ENCODE measurements at places on chromosomes 16 and 17.

GRCh38 chr17:59845595-59846393 lies 46.9 kb downstream of the TUBD1 start:
- DNase-seq, result peak; percentile 72

DNA sequence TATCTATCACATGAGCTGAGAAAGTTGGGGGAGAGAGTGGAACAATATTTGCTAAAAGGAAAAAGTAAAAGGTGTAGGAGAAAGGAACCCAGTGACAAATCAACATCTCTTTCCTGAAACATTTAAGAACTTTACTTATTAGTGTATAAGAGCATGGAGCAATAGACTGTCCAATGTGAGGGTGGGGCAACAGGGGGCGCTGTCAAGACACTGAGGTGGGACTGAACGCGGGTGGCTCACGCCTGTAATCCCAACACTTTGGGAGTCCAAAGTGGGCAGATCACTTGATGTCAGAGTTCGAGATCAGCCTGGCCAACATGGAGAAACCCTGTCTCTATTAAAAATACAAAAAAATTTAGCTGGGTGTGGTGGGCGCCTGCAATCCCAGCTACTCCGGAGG lies 21.2 kb downstream of the PCTP start:
- no peak for DNase-seq

DNA sequence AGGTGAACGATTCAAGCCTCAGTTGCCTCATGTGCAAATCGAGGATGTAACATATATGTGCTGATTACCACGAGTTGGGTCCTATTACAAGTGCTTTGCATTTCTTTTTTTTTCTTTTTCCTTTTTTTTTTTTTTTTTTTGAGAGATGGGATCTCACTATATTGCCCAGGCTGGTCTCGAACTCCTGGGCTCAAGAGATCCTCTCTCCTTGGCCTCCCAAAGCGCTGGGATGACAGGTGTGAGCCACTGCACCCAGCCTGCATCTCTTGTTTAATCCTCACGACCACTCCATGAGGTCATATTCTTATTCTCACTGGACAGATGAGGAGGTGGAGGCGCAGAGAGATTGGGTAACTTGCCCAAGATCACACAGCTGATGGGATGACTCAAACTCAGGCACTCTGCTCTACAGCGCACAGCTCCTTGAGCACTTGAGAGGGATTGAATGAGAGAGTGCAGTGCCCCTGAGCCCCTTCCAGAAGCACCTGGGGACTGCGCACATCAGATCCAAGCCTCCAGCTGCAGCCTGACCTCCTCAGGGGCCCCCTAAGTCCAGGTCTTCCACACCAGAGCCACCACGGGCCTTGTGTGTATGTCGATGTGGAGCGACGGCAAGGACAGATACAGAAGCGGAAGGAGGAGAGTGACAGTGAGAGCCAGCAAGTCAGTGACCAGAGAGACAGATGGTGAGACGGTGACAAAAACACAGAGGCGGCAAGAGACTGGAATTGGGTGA lies 4.9 kb downstream of the STX1B start:
- no peak for DNase-seq

- no peak for DNase-seq
Measured at GRCh38 chr16:84570739-84571403, 47.0 kb downstream of the COTL1 start.

- no peak for DNase-seq
Measured at GRCh38 chr17:75895370-75896155, 1.2 kb downstream of the TRIM65 start.

- peak; percentile 62 for DNase-seq
Measured at GRCh38 chr16:53457670-53458069, 23.4 kb downstream of the RBL2 start.

DNA sequence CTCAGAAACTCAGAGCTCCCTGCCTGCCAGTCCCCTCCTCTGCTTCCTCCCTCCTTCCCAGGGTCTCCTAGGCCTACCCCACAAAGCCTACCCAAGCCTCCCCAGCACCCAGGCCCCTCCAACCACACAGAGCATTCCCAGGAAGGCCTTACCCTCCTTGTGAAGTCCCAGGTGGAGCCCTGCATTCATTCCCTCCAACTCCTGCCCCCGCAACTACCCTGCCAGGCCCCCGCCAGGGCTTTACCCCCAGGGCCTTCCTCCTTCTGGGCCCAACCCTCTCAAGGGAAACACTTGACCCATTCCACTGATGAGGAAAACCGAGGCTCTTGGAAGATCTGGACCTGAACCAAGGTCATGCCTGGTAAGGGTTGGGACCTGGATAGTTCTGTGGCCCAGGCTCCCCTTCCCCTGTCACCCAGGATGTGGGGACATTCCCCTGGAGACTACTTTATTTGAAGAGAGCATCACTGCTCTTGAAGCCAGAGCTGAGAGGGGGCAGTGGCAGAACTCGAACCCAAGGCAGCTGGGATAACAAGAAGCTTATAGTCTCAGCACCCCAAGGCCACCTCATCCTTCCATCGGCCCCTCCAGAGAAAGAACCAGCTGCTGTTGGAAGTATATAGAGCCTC lies 12.5 kb downstream of the PLLP start:
- DNase-seq, result no peak

DNA sequence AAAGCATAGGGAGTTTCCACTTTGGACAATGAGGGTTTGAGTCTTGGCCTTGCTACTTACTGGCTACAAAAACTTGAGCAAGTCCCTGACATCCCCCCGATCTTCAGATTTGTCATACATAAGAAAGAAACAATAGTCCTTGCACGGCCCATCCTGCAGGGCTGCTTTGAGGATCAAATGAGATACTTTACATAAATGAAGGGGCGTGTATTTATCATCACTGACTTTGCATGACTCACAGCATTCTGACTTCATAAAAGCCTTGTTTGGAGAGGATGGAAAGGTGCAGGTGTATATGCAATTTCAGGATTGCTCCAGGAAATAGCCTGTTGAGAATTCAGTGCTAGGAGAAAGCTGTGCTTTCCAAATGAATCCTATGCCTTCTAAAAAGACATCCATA lies 465.0 kb upstream of the MAF start:
- peak; percentile 16 for DNase-seq

DNA sequence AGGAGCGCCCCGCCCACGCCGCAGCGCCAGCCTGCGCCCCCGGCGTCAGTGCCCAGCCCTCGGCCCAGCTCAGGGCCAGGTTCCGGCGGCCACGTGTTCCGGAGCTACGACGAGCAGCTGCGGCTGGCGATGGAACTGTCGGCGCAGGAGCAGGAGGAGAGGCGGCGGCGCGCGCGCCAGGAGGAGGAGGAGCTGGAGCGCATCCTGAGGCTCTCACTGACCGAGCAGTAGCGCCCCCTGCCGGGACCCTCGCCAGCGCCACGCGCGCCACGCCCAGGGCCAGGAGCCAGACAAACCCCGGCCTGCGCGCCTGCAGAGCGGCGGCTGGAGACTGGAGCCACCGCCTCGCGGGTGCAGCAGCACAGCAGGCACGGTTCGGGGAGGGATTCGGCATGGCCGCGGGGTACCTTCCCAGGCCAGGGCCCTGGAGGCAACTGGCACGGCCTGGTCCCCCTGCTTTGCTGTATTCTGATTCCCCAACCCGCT lies 9.3 kb downstream of the CORO6 start:
- no peak for DNase-seq

DNA sequence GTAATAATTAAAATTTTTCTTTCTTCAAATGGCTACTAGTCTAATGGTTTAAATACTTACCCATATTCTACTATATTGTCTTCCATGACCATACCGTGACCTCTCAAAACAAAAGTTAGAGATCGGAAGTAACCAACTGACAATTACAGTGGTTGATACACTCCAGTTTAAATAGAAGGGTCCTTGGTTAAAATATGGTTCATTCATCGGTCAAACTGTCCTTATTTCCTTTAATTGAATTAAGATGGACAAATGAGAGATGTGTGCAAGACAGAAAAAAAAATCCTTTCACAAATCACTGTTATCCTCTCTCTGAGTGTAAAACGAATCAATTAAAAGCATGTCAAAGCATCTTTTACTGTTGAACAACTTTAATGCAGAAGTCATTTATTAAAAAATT lies 214.3 kb upstream of the TBX2 start:
- DNase-seq, result no peak

- DNase-seq, result no peak
Measured at GRCh38 chr17:73437826-73438225, 126.0 kb upstream of the CDC42EP4 start.

DNA sequence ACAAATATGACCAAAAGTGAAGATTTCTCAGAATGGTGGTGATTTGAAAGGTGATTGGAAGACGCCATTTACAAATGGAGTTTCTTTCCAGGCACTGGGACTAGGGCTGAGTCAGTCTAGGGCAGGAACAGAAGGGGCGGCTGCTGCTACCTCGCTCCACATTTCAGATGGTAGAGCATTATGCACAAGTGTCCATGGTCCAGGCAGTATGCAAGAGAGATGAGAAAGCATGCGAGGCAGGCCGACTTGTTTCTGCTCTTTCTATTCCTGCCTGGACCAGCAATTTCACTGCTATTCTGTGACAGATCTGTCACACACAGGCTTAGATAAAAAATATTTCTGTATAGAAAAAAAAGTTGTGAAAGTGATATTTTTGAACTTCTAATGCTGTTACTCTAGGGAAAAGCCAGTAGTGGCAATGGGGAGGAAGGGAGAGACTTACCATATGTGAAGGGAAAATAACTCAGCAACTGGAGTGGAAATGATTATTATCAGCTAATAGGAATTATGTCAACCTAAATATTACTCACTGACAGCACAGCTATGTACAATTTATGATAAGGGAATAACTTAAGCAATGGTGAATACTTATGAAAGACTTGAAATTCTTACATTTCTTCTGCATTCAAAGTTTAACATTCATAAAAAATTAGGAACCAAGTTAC lies 134.7 kb upstream of the NETO2 start:
- no peak for DNase-seq

DNA sequence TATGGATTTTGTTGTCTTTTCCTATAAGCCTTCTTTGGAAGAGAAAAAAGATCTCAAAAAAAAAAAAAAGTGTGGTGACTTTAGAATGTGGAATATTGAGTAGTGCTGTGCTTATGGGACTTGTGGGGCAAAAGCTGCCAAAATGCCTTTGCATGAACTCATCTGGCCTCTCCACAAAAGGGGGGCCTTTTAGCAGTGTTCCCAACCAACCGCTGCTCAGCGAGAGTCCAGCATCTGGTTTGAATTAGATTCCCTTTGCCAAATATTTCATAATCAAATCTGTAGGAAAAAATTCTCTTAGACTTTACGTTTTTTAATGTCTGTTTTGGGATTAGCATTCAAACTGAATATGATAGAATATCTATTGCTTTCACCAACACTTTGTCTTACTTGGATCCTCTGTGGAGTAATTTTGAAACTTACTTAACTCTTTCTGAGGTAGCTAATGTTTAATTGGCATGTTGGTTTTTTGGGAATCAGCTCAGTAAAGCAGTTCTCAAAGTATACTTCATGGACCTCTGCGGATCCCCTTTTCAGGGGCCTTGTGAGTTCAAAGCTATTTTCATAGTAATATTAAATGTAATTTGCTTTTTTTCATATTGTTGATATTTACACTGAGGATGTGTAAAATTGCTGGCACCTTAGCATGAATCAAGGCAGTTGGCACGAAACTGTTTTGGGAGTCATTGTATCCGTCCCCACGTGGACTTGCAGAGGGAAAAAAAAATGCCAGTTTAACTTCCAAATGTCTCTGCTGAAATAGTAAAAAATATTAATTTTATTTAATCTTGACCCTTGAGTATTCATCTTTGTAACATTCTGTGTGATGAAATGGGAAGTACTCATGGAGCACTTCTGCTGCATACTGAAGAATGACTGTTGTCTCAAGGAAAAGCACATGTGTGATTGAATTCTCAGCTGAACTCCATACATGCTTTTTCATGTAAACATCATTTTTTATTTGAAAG lies 34.7 kb upstream of the VPS4A start:
- DNase-seq, result no peak

DNA sequence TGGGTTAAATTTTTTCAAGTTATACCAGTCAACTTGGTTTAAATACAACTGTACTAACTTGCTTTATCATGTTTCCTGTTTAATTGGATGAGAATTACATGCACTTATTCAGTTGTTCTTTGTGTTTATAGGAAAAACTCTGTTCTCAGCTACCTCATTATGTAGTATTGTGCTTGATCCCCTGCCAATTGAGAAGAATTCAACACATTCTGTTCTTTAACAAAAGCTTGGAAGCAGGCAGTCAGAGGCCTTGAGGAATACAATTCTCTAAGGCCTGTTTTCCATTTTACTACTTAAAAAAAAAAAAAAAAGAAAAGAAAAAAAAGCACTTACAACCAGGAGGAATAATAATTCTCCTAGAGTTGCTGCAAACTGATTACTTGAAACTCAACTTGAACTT lies 60.6 kb upstream of the CMIP start:
- no peak for DNase-seq

GRCh38 chr16:50151322-50151721 lies 1.8 kb upstream of the TENT4B start:
- no peak for DNase-seq

- DNase-seq, result no peak
Measured at GRCh38 chr17:60665602-60666001, 12.0 kb upstream of the BCAS3 start.

- DNase-seq, result no peak
Measured at GRCh38 chr16:58884141-58884540, 150.0 kb upstream of the GOT2 start.

GRCh38 chr17:45948498-45948880 lies 50.6 kb upstream of the STH start:
- no peak for DNase-seq

- DNase-seq, result no peak
Measured at GRCh38 chr17:45729294-45729907, 54.7 kb upstream of the CRHR1 start.

GRCh38 chr17:29049541-29050145 lies 6.7 kb downstream of the PIPOX start:
- DNase-seq, result no peak

DNA sequence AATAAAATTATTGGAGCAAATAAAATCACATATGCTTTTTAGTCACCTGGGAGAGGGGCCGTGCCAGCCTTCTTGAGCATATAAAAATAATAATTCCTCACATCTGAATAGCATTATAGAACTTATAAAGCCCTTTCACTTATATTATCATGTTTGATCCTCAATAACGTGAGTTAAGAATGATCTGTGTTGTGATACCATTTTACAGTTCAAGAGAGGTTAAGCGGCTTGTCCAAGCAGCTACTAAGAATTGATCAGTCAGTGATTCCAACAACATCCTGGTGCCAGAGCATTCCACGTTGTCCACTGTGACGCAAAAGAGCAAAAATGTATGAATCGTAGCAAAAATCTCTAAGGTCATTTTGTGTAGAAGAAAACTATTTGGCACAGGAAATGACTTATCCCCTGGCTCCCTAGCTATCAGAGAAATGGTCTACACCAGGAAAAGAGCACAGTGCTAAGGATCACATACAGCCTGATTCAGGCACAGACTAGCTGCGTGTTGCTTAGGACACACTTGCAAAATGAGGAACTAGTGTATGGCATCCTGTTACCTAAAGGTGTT lies 33.0 kb downstream of the ANKFN1 start:
- DNase-seq, result peak; percentile 89

- DNase-seq, result no peak
Measured at GRCh38 chr16:73724503-73724902, 572.1 kb upstream of the PSMD7 start.
